Activated T-helper 1 cell treated with anti-CD3 and anti-CD28 coated beads, Interleukin-2, amount 50 U/mL, for 16 hours (primary cell): ENCODE measurements at places on chromosomes 6 and 20.

DNA sequence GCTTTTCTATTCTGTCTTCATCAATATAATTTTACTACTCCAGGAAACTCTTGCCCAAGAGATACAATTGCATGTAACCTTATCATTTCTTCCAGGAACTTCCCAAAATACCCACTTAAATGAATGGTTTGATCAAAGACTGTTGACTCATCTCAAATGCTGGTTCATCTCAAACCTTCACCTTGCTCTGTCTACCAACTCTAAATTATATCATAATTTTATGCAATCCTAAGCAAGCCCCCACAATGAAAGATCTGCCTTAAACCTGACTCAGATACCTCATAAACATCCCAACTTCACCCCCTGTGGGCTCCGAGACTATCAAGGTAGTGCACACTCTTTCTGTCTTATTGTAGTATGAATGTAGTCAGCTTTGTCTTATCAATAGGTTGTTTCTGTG, 65.5 kb upstream of the GCM1 start:
- DNase-seq = no peak

DNA sequence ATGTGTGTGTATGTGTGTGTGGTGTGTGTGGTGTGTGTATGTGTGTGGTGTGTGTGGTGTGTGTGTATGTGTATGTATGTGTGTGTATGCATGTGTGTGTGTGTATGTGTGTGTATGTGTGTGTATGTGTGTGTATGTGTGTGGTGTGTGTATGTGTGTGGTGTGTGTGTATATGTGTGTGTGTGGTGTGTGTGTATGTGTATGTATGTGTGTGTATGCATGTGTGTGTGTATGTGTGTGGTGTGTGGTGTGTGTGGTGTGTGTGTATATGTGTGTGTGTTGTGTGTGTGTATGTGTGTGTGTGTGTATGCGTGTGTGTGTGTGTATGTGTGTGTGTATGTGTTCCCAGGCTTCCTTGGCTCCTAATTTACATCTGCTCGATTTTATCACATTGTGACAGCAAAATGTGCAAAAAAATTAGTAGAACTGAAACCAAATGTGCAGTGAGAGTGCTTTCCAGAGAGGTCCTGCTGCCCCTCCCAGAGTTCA, 234.5 kb downstream of the BMP7 start:
- DNase-seq = no peak

- DNase-seq = no peak
These were observed 180.7 kb downstream of the EPHA7 start for GRCh38 chr6:93238632-93239031.

DNA sequence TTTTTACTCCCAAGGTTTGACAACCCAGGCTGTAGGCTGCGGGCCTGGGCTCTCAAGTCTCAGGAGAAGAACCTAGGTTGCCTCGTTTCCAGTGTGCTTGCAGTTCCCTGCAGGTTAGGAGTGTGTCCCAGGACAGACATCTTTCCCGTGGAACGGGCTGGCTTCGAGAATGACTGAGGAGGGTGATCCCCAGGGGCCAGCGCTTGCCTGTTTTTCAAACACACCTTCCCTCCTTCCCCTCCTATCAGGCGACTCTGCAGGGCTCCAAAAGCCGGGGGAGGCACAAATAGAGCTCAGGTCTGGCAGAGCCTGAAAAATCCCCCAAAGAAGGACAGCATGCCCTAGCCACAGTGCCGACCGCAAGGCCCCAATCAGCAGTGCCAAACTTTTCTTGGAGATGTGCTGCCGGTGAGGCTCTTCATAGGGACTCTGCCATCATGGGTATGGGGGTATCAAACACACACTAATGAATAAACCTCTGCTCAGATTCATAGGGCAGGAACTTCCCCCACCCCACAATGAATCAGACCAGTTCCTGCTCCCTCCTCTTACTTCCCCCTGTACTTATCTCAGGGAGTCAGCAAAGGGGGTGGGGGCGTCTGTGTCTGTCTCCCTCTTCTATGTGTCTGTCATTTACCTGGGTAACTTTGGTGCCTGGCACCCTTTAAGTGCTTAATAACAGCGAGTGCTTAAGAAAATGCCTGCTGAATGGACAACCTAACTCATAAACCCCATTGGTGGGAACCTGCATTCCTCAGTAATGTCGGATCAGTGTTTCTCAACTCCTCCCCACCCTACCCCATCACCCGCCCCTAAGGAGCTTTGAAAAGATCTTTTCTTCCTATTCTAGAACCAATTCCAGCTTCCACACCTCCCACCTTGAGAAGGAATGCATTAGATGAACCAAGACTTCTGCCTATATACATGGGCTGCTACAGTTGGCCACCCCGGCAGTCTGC, 1.6 kb downstream of the KCNG1 start:
- DNase-seq = no peak

GRCh38 chr6:116887894-116888293, 10.9 kb downstream of the RFX6 start:
- no peak for DNase-seq

DNA sequence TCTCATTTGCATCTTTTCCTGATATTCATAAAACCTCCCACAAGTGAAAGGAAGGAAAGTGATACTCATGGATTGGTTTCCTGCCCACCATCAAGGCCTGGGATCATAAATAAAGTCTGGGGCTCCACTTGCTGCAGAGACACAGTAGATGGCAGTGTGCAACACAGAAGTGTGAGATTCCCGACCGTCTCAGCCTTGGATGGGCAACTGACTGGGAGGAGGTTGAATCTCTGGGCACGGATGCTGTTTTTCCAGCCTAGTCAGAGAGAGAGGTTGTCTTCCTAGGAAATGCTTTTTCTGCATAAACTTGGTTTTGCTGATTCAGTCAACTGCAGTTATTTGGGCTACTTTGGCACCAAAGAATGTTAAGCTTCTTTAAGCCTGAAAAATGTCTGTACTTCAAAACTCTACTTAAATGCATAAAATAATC, 9.9 kb upstream of the RFPL4B start:
- no peak for DNase-seq

- DNase-seq = peak; percentile 74
These were observed at the start of gene PAQR8 for GRCh38 chr6:52361945-52362442. Gene PAQR8 (plus strand): TSS chr6:52362151. CDS start chr6:52403214, 41,063 bp downstream.
